CD4-positive, alpha-beta T cell (primary cell): ENCODE measurements at places on chromosomes 5 and 9.

DNA sequence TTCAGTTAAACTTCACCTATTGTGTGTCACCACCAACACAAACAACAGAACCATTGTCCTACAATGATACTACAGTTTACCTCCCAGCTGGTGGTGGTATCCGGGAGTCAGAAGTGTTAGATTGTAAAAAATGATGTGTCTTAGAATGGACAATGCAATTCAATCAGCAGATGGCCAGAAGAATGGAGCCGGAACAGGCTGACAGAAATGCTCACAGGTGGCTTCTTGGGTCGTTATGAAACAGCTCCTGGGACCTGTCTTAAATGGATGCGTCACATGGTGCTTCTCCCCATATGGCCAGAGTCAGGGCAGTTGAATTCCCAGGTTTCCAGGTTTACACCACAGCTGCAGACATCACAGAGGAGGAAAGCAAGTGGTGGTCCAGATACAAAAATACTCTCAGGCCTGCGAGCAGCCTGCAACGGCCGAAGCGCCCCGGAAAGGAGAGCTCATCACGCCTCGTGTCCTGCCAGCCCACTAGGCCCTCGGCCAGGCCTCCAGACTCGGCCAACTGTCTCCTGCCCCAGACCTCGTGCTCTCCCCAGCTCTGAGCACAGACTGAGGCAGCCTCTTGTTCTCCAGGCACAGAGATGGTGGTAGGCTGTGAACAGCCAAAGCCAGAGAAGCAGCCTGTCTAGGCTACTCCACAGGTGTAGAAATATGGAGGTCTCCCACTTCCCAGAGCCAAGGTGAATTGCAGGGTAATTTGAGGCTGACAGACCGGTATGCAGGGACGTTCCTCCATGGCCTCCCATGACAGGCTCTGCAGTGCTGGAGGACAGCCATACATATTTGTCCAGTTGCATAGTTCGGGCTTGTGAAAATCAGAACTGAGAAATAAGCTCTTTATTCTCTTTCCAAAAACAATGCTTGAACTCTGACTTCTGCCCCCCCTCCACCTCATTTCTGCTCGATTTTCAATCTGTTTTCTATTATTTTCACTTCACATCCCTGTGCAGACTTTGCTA is 98.5 kb upstream of the SPATA31C2 start:
- no peak for DNase-seq

DNA sequence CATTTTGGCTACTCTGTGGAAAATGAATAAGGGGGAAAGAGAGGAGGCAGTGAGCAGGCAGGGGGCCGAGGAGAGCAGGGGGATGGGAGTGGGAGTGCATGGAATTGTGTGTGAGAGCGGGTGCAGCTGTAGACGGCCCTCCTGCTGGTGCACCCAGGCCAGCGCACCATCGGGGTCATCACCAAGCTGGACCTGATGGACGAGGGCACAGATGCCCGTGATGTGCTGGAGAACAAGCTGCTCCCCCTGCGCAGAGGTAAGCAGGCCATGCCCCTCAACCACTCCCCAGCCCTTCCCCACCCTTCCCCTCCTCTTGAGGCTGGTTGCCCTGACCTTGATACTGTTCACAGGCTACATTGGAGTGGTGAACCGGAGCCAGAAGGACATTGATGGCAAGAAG is 16.7 kb downstream of the DNM1 start:
- no peak for DNase-seq

DNA sequence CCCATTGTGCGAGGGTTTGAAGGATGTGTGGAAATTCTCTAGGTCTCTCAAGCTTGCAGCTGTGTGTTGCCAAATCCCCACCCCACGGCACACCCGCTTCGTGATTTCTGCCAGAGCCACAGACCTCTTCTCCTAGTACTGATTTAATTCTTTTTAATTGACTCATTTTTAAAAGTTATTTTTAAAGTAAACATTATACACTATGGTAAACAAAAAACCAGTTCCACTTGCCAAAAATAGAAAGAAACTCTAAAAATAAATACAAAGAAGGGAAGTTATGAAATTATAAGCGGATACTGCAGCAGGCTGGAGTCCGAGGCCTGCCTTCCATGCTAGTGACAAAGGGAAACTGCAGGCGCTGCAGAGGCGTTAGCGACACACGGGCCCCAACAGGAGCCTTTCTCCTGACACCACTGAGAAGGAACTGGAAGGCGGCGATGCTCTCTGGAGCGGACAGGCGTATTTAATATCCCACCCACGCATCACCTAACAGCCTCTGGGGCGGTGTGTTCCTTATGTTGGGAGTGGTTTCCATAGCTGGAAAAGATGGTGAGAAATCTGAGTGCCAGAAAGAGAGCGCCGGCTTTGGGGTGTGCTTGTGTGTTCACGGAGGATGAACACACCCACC is 122.5 kb downstream of the COL23A1 start:
- DNase-seq, result no peak

- no peak for DNase-seq
These were observed 565.8 kb upstream of the NUDT12 start for GRCh38 chr5:104128348-104128747.

GRCh38 chr9:95978106-95978505 is 102.6 kb downstream of the ERCC6L2 start:
- DNase-seq, result no peak

- DNase-seq, result no peak
These were observed 541.6 kb upstream of the DAP start for GRCh38 chr5:11302663-11303062.

DNA sequence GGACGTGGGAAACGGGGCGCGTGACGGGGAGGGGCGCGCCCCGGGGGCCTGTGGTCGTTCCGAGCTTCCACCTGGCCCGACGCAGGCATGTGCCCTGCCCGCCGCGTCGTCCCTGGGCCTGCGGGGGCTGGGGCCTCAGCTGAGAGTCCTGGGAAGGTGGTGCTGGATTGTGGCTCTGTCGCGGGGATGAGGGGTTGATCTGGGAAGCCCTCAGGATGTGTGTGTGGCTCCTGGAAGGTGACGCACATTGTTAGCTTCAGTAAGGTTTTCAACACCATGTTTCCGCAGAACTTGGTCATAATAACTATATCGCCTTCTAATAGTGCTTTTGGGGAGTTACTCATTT is 589.1 kb downstream of the MTRR start:
- no peak for DNase-seq

DNA sequence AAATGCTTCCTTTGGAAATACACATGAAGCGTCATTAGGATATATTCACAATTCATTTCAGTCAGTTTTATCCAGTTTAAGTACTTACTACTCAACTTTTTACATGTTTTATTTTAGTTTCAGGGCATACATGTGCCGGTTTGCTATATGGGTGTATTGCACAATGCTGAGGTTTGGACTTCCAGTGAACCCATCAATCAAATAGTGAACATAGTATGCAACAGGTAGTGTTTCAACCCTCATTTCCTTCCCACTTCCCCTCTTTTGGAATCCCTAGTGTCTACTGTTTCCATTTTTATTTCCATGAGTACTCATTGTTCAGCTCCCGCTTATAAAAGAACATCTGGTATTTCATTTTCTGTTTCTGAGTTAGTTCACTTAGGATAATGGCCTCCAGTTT is 74.7 kb downstream of the TMEM161B start:
- no peak for DNase-seq

GRCh38 chr9:5326893-5327548 is 12.7 kb downstream of the RLN1 start:
- DNase-seq, result peak; percentile 82

- peak; percentile 18 for DNase-seq
These were observed 15.2 kb upstream of the LHX3 start for GRCh38 chr9:136220017-136220729.

DNA sequence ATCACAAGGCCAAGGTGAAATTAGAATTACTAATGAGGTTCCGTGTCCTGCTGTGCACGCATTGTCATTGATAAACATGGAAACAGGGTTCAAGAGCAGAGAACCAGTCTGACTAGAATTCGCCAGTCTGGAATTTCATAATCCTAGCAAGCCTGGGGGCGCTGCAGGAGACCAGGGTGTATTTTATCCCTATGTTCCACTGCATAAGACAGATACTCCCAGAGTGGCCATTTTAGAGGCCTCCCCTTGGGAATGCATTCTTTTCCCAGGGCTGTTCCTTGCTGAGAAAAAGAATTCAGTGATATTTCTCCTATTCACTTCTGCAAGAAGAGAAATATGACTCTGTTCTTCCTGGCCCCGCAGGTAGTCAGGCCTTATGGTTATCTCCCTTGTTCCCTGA is 1387.7 kb downstream of the MAT2B start:
- DNase-seq, result no peak

DNA sequence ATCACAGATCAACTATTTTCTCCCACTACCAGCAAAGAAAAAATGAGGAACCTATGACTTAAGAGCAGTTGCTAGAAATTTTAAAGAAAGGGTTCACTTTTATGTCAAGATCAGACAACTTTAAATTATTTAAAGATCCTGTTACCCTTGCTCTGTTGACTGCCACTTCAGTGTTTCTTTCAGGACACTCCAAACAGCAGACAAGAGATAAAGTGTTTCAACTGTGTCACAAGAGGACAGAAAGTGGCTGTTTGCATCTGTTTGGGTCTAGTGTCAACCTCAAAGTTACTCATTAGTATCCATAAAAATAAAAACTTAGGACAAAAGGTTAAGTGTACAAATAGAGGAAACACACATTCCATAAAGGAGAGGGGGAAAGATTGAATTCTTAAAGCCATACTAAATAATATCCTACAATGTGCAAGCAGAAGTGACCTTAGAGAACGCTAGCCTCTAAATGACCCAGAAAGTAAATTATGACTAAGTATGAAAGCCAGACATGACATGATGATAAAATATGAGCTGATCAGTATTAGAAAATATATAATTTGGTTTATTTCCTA is 24.9 kb downstream of the HMGCS1 start:
- no peak for DNase-seq

- no peak for DNase-seq
These were observed 209.8 kb downstream of the CDH12 start for GRCh38 chr5:22643356-22643755.

- no peak for DNase-seq
These were observed 1.4 kb downstream of the MYO10 start for GRCh38 chr5:16934677-16935153.

DNA sequence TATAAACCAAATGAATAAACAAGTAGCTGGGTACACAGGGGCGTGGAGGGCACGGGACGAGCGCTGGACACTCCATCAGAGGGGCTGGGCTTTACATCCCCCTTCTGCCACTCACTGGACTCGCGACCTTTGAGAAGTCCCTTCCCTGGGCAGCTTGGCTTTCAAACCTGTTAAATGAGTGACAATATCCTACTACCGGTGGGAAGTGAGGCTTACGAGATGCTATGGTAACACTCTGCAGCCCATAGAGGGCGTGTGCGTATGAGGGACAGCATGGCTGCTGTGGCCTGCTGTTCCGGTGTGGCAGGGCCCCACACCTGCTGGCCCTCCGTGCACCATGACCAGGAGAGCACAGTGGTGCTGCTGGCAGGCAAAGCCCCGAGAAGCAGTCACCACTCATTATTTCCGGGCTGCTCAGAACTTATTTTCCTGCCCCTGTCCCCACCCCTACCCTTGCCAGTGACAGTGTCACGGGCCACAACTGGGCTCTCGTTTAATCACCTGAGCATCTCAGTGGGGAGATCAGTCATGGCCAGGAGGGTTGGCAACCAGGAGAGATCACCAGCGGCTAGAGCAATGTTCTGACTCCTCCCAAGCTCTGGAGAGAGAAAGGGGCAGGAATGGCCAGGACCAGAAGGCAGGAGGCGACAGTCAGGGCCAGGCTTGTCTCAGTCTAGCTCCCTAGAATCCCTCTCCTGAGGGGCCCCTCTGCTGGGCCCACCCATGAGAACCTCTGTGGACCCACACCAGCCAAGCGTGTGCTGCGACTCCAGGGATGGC is 10.5 kb downstream of the CLTB start:
- DNase-seq, result no peak

GRCh38 chr9:16575986-16576245 is 294.6 kb downstream of the BNC2 start:
- no peak for DNase-seq

DNA sequence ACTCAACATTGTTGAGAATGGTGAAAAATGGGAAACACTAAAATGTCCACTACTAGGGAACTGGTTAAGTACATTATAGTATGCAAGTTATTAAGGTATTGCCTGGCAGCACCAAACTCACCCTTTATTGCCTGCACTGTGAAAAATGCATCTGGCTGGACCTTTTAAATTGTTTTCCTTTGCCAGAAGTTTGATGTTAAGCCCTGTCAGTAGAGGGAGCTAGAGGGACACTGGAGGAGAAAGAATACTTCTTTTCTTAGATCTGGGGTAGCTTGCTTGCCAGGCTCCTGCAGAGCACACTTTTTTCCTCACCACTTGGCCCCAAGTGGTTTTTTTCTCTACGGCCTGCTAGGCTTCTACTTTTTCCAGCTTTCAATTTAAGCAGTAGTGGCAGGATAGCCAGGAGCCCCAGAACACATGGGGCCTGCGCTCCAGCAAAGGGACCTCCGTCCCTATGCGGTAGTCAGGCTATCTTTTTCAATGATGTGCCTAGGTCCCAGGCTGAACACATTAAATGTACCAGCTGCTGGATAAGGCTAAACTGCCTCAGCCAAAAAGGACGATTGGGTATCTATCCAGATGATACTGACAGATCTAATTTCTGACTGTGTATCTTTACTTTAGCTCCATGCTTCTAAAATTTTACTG is 8.0 kb upstream of the HABP4 start:
- no peak for DNase-seq

DNA sequence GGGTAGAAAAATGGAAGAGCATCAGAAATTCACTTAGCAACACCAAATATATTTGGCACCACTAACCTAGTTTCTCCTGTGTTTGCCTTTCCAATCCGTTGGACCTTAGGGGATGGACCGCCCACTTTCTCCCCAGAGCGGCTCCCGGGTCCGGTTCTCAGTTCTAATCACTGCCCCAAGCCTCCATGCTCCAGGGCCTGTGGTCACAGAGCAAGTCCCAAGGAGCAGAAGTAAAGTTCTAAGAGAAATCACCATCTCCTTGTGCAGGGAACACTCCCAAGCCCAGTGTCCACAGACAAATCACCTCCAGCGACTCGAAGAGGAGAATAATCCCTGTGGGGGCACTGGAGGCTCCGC is 728 bp upstream of the SLC1A1 start:
- DNase-seq, result no peak

DNA sequence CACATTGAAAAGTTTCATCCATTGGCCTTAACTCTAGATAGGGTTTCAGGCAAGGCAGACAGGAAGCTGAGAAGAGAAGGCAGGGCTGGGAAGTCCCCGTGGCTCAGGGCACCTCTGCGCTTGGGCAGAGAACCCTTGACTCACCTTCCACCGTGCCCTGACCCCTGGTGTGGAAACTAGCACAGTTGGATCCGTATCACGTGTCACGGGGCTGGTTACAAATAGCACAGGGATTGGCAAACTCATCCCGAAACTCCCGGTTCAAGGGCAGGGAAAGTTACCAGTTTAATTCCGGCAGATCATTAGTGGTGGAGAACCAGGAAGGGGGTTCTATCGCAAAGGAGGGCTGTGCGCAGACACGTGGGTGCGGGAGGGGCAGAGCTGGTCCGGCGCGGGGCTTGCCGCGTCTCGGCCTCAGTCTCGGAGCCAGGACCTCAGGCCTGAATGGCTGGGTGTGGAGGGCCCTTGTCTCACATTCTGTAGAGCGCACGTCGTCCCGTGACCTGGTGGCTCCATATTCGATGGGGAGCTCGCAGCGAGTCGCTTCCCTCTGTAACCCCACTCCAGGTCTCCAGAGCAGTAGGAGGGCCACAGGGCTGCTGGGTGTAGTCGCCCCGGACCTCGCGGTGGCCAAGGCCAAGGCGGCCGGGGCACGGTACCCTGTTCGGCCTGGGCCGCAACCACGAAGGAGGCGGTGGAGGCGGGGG is 771 bp upstream of the TMEM171 start:
- peak; percentile 18 for DNase-seq
